ENCODE measurements at places on chromosomes 11 and 22. TPM values are rescaled to one million over a fixed set of nuclear protein-coding genes. Genes with fewer than 3 reads are reported as not detected.
A peak's percentile ranks its signal among the peaks of the same experiment; 100 is the strongest.

The USH1C gene
- not detected for total RNA-seq

The ENDOD1 gene
- total RNA-seq, result 14.5 TPM

The OR4D5 gene
- total RNA-seq, result 0.27 TPM

GRCh38 chr11:86246293-86246675, 1.7 kb downstream of the EED start:
- DNase-seq, result no peak

GRCh38 chr11:109015283-109015682, 350.4 kb downstream of the DDX10 start:
- DNase-seq, result no peak

- DNase-seq, result no peak
Measured at GRCh38 chr11:134864968-134865305, 452.9 kb upstream of the B3GAT1 start.

GRCh38 chr22:40434106-40434505, 63.7 kb downstream of the SGSM3 start:
- DNase-seq, result no peak

DNA sequence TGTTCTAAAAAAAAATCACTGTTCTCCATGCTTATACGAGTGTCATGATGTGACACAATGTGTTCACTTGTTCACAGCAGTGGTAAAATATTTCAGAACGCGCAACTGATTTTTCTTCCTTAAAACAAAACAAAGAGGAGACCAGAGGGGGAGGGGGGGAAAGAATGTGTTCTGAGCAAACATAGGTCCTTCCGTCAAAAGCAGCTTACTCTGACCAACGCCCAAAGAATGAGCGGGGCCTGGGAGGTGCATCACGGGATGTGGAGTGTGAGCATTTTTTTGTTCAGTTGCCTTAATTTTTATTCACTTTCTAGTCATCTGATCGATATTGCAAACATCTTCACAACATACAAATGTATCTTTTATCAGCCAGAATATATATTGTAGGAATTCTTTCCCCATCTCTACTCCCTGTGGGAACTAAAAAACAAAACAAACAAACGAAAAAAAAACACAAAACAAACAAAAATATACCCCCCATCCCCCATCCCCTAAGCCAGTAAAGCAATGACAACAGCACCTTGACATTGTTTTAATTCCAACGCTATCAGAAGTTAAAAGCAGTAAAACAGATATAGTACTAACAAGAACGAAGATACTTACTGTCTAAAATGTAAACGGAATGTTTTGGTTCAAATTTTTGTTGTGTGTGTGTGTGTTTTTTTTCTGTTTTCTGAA, 43.3 kb downstream of the BDNF start:
- no peak for DNase-seq

DNA sequence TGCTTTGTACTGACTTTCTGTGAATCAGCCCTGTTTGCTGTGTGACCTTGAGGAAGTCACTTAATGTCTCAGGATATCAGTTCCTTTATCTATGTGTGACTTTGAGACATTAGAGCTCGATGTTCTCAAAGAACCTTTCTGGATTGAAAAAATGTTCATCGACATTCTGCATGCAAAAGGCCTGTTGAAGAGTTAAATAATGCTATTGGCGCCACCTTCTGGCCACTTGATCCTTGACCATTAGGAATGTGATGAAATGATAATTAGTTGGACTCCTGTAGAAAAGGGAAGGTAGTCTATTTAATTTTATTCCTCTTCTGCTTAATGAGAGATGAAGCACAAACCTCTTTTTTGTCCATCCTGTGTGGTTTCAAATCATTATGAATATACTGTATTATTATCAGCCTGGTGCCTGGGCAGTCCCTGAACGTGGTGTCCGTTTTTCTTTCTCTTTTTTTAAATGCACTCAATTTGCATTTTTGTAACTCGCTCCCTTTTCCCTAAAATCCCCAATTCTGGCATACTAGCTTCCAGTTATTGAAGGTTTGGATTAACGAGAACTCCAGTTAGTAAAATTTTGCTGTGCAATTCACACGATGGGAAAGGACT, 20.7 kb downstream of the ELF5 start:
- peak; percentile 4 for DNase-seq
